Suppressor macrophage treated with lipopolysaccharide for 4 hours (primary cell): ENCODE measurements at places on chromosomes 1 and 21.

DNA sequence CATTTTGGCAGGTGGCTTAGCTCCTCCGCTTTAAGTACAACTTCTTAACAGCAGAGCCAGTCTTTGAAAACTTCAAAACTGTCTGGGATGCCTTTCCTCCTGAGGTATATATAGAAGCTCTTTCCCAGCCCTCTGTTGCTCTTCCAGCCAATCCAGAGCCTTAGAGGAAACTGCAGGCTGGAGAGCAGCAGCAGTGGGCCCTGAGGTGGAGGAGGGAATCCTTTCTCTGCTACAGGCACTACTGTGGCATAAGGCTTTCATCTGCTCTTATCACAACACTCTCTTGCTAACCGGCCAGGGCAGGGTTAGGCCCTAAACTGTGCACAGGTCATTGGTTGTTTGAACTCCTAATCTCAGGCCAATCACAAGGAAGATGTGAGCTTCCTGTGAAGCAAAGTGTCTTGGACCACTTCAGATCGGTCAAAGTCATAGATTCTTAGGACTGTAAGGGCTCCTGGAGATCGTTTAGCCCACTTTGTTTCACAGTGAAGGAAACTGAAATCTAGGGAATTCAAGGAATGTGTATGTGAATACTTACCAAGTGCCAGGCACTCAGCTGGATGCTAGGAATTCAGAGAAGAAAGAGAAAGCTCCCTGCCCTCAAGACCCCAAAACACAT is at the start of gene RGS5:
RGS5 (minus strand) TSS at position 84 of the 619 bp plus-strand sequence; CDS start at position 3, 81 bp downstream.
- no peak for DNase-seq

DNA sequence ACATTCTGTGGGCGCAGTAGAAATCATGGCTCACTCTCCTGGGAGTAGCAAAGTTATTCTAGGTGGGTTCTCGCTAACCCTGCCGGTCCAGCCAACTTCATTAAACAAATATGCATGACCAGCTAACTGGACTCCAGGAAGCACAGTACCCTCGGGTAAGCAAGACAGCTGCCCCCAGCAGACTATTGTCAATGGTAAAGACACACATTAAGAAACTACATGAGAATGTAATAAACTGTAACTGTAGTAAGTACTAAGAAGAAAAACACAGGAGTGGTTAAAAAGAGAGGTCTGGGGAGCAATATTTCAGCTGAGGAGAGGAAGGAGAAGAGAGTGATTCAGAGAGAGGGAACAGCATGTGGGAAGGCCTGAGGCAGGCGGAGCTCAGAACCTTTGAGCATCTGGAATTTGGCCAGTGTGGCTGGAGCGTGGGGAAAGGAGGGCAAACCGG is 7.4 kb downstream of the SLC2A5 start:
- no peak for DNase-seq

DNA sequence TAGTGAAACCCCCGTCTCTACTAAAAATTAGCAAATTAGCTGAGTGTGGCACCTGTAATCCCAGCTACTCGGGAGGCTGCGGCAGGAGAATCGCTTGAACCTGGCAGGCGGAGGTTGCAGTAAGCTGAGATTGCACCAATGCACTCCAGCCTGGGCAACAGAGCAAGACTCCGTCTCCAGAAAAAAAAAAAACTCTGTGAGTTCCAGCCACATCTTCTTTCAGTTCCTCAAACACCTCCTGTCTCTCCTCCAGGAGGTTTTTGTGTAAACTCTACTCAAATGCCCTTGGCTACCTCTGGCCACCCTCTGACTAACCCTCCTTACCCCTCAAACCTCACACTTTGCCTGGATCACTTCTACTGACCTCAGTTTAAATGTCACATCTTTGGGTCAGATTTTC is 38.1 kb downstream of the RCSD1 start:
- DNase-seq, result no peak

GRCh38 chr1:230073371-230074035 is 6.5 kb downstream of the GALNT2 start:
- no peak for DNase-seq

- DNase-seq, result no peak
Measured at GRCh38 chr1:109299558-109300343, 7.1 kb downstream of the MYBPHL start.

GRCh38 chr1:175763797-175764196 is 20.4 kb upstream of the TNR start:
- DNase-seq, result no peak

GRCh38 chr1:202200669-202201068 is 7.1 kb downstream of the LGR6 start:
- no peak for DNase-seq

DNA sequence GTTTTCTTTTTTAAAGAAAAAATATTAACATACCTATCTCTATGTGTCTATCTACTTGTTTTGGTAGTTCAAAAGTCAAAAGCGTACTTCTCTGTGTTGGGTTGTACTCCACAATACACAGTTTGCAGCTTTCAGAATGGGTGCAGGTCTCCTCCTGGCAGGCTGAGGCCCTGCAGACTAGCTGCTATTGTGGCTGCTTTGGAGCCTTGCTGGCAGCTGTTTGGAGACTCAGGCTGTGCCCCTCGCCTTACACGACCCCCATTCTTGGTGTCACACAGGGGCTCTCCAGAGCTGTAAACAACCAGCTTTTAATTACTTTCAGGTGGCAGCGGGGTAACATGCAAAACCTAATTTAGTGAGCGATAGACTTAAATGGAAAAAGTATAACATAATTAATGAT is 160.4 kb downstream of the DSCAM start:
- no peak for DNase-seq

DNA sequence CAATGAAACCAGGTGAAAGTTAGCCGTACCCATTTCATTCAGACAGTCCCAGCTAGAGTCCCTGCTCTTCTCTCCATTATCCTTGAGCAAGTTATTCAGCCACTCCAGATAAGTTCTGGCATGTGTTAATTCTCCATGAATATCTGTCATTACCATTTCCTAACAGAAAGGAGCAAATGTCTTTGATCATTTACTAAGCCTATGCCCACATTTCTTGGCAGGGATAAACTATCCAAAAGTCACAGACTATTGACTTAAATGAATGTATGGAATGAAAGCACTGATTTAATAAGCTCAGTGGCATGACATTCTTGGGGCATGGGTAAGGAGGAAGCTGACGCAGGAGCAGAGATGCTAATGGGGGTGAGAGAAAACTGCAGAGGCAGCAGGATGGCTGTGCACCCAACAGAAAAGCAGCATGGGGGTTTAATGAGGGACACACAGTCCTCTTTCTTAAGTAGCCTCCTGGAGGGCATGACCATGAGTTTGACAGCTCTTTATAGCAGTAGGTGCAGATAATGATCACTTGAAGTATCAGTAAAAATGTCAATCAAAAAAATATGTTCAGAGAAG is 17.6 kb upstream of the DHCR24 start:
- no peak for DNase-seq

- DNase-seq, result no peak
Measured at GRCh38 chr1:20873311-20873710, 86.2 kb upstream of the HP1BP3 start.

- DNase-seq, result no peak
Measured at GRCh38 chr1:221743416-221744208, 1.7 kb upstream of the DUSP10 start.

- DNase-seq, result no peak
Measured at GRCh38 chr1:181742426-181742825, 259.1 kb downstream of the CACNA1E start.

- DNase-seq, result no peak
Measured at GRCh38 chr1:69613414-69613813, 45.7 kb downstream of the LRRC7 start.

- DNase-seq, result no peak
Measured at GRCh38 chr1:86226204-86226603, 69.6 kb upstream of the COL24A1 start.

DNA sequence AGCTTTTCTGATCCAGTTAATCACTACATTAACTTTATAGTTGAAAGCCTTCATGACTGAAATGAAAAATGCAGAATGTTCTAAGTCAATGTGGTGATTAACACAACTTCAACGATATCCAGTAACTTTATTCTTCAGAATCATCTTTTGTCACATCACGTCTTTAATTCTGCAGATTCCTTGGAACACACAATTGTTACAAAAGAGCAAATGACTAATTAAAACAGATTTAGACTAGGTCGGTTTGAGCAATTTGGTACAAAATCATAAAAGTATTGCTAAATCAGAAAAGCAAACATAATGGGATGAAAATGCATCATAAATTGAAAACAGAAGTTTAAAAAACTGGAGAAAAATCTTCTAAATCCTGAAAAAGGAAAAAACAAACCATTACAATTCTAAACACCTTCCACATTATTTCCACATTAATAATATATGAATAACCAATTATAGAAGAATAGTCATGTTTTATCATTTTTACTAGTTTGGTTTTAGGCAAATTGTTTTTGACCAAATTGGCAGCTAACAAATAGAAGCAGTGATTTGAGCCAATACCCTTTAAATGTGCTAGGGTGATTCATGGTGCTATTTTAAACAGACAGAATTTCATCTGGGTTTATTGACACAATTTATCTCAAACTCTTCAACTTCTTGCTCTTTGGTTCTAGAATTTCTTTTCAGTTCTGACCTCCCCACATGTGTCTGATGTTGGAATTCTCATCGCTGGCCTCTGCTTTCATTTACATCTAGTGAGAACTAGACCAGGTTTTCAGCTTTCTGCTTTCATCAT is 468.1 kb upstream of the PTBP2 start:
- DNase-seq, result no peak

DNA sequence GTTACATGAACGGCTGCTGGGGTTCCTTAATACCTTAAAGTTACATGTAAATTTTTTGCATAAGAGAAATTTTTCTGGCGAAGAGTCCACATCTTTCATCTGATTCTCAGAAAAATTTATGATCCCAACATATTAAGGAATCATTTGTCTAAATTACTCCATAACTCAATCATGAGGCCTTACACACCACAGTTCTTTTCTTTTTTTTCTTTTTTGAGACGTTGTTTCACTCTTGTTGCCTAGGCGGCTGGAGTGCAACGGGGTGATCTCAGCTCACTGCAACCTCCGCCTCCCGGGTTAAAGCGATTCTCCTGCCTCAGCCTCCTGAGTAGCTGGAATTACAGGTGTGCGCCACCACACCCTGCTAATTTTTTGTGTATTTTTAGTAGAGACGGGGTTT is 2.1 kb upstream of the S100A11 start:
- no peak for DNase-seq

GRCh38 chr21:33491373-33492102 is at the start of gene DNAJC28:
Gene DNAJC28, minus strand, starts transcription at chr21:33491716. Its CDS starts 2,323 bp downstream, at chr21:33489393.
- DNase-seq, result peak; percentile 95

DNA sequence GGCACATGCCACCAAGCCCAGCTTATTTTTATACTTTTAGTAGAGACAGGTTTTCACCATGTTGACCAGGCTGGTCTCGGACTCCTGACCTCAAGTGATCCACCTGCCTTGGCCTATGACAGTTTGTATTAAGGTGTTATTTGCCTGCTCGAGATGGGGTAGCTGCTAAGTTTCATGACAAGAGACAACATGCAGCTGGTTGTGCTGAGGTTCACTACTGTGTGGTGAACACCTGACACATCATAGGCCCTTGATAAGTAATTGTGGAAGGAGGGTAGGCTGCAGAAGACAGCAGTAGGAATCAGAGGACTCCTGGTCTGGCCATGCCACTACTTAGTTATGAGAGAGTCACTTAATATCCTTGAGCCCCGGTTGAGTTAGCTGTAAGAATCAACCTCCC is 46.2 kb downstream of the PLPP3 start:
- no peak for DNase-seq

DNA sequence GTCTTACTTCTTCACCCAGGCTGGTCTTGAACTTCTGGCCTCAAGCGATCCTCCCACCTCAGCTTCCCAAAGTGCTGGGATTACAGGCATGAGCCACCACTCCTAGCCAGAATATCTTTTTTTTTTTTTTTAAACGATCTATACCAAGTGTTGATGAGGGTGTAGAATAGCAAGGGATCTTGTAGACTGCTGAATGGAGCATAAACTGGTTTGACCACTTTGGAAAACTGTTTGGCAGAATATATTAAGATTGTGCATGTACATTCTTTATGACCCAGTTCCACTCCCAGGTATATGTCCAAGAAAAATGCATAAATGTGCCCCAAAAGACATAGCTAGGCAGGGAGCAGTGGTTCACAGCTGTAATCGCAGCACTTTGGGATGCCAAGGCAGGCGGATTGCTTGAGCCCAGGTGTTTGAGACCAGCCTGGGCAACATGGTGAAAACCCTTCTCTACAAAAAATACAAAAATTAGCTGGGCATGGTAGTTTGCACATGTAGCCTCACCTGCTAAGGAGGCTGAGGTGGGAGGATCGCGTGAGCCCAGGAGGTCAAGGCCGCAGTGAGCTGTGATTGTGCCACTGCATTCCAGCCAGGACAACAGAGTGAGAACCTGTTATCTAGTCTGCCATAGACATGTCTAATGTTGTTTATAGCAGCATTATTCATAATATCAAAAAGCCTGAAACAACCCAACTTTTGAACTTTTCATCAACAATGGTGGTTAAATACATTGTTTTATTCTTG is 184.0 kb downstream of the VPS13D start:
- DNase-seq, result no peak

DNA sequence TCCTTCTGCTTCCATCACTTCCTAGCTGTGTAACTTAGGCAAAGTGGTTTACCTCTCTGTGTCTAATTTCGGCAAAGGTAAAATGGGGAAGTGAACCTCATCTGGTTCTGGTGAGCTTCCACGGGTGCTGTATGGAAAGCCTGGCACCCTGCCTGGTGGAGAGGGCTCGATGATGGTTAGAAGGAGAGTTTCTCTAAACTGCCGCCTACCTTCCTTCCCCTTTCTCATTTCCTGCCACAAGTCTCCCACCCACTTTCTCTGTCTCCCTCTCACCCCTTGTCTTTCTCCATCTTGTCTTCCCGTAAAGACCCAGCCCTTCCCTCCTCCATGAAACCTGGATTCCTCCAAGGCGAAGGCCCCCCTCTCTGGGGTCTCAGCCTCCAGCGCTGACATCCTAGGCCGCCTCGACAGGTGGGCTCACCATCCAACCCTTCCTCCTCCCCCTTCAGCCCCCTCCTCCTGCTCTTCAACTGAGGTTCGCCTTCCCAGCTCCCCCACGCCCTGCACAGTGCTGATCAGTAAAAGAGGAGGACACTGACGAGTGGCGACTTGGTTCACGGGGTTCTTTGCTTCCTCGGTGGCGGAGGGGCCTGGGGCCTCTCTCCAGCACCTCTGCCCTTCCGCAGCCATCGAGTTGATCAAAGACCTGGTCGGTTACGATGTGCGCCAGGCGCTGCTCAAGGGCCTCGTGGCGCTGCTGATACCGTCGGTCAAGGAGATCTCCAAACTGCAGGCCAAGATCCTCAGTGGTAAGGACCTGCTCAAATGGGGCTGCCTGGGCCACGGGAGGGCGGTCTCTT is 7.3 kb downstream of the RNU5D-1 start:
- DNase-seq, result peak; percentile 76

- DNase-seq, result no peak
Measured at GRCh38 chr1:90504509-90504908, 212.6 kb downstream of the BARHL2 start.

DNA sequence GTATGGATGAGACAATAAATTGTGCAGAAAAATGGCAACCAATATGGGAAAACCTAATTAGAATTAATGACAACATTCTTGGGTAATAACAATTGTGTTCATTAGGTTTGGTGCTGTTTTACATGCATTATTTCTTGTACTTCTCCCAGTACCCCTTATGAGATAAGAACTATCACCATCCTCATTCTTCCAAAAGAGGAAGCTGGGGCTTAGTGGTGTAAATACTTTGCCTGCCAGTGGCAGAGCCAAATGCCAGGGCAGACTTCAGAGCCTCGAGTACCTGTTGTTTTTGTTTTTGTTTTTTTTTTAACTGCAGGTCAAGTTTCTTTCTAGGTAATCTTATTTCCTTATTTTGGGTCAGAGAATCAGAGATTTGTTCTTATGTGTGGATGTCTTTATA is 206.4 kb downstream of the RHOU start:
- DNase-seq, result no peak

GRCh38 chr1:16138772-16139221 is 17.1 kb downstream of the EPHA2 start:
- DNase-seq, result no peak

- no peak for DNase-seq
Measured at GRCh38 chr1:1020000-1020404, at the start of gene AGRN. Gene AGRN, plus strand, starts transcription at chr1:1020120. Its CDS starts 53 bp downstream, at chr1:1020173.
